NCI-H187 (cell line): ENCODE measurements at places on chromosomes 5 and 9.

DNA sequence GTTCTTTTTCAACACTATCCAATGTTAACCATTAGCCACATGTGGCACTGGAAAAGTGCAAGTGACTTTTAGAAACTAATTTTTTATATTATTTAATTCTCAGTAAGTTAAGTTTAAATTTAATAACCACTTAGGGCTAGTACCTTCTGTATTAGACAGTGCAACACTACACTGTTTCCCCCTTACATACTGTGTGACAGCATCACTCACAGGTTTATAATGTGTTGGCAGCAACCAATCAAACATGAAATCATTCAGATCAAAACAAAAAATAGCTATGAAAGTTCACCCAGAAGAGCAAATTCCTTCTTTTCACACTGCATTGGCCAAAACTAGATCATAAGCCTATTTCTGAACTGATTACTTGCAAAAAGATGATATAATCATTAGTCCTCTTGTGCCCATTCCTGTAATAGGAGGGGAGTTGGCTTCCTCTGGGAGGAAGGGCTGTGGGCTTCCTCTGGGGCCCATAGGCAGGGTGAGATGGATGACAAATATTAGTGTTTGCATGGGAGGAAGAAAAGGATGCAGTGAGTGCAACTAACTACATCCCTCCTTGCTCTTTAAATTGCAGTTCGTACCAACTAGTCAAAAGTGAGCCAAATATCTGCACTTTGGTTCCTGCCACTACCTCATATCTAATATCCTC is 708.1 kb upstream of the RGMB start:
- no peak for DNase-seq

DNA sequence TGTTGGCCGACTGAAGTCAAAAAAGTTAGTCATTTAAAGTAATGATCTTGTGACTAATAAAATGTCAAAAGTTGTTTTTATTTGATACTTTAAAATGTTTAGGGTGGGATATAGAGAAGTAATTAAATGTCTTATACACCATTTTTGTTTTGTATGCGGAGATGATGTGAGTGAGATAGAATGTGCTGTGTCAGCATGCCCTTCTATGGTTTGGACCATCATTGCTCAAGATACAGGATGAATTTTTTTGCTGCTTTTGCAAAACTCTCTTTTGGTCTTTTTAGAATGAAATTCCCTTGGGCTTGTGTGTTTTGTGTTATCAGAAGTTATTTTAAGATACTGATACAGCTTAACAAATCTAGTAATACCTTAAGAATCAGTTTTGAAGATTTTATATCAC is 12.5 kb downstream of the SRFBP1 start:
- no peak for DNase-seq

DNA sequence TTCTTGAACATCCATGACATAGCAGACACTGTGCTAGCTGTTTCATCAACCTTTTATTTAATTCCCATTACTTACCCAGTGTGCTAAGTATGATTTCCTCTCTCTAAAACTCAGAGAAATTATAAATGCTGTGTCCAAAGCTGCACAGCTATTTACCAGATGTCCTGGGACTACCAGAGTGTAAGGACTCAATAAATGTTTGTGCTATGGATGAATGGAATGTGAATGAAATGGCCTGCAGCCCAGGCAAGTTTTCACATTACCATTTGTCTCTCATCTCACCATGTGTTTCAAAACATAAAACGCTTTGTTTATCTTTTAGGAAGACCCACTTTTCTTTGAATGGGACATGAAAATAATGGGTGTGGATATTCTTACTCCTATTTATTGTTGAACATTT is 96.2 kb downstream of the ARHGEF28 start:
- no peak for DNase-seq

DNA sequence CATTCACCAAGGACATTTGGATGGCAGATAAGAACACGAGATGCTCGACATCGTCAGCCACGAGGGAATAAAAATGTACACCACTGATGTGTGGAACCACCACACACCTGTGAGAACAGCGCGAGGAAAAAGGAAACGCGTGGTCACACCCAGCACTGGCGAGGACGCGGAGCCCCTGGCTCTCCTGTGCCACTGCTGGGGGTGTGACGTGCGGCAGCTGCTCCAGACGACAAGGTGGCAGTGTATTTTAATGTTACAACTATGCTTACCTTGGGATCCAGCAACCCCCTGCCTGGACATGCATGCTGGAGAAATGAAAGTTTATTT is 13.6 kb upstream of the CEP72 start:
- no peak for DNase-seq

GRCh38 chr9:79975621-79976256 is 404.0 kb downstream of the TLE4 start:
- DNase-seq: no peak
